Epithelial cell of proximal tubule (primary cell): ENCODE measurements at places on chromosomes 6 and 20. TPM values are rescaled to one million over a fixed set of nuclear protein-coding genes. Genes with fewer than 3 reads are reported as not detected.

MANEA gene
- total RNA-seq, result 8.9 and 14.4 TPM in 2 replicates

IL20RA gene
- 0.22 TPM in 1 of 2 replicates, not detected in the other for total RNA-seq

GABRR2 gene
- 0.12 and 0.14 TPM in 2 replicates for total RNA-seq

OPN5 gene
- not detected in 2 replicates for total RNA-seq

C20orf141 gene
- 1.1 TPM in 1 of 2 replicates, not detected in the other for total RNA-seq

UNC5CL gene
- 0.58 and 2.2 TPM in 2 replicates for total RNA-seq

R3HDML gene
- total RNA-seq, result not detected in 2 replicates

COL10A1 gene
- total RNA-seq, result not detected in 2 replicates

SAMD3 gene
- total RNA-seq, result not detected in 2 replicates

COL9A3 gene
- 2.8 and 4.6 TPM in 2 replicates for total RNA-seq

TFB1M gene
- total RNA-seq, result 19.3 and 27.5 TPM in 2 replicates

ARFRP1 gene
- total RNA-seq, result 42.1 and 49.0 TPM in 2 replicates

VIP gene
- not detected in 2 replicates for total RNA-seq

TSBP1 gene
- total RNA-seq, result not detected in 2 replicates

MYLK2 gene
- total RNA-seq, result under 0.01 TPM in 1 of 2 replicates, not detected in the other

SLC22A7 gene
- not detected in 2 replicates for total RNA-seq

TXLNB gene
- total RNA-seq, result not detected in 2 replicates

CEP85L gene
- total RNA-seq, result 2.2 and 3.3 TPM in 2 replicates

LY6G6F gene
- not detected in 2 replicates for total RNA-seq

TTLL9 gene
- total RNA-seq, result not detected in 2 replicates

KHDC3L gene
- total RNA-seq, result not detected in 2 replicates

OPRL1 gene
- total RNA-seq, result 0.06 and 0.36 TPM in 2 replicates

LRRC1 gene
- total RNA-seq, result 8.5 and 9.3 TPM in 2 replicates

PPIL4 gene
- total RNA-seq, result 20.9 and 33.0 TPM in 2 replicates

GMDS gene
- total RNA-seq, result 17.9 and 22.1 TPM in 2 replicates

JAG1 gene
- 26.3 and 42.8 TPM in 2 replicates for total RNA-seq

ZBTB46 gene
- 0.58 and 0.72 TPM in 2 replicates for total RNA-seq

DSP gene
- 47.4 and 80.1 TPM in 2 replicates for total RNA-seq

ADGB gene
- total RNA-seq, result not detected in 2 replicates

BAG2 gene
- 8.2 and 20.4 TPM in 2 replicates for total RNA-seq

PKIB gene
- total RNA-seq, result 23.2 and 48.5 TPM in 2 replicates

BTNL2 gene
- total RNA-seq, result 0.63 TPM in 1 of 2 replicates, not detected in the other

TBXT gene
- not detected in 2 replicates for total RNA-seq

HRH3 gene
- not detected in 2 replicates for total RNA-seq

CLDN20 gene
- not detected in 2 replicates for total RNA-seq

SNX3 gene
- 102 and 118 TPM in 2 replicates for total RNA-seq

FOXC1 gene
- total RNA-seq, result 18.6 and 27.7 TPM in 2 replicates

SULF2 gene
- total RNA-seq, result 11.2 and 20.4 TPM in 2 replicates

AURKA gene
- total RNA-seq, result 83.9 and 116 TPM in 2 replicates

RAB32 gene
- total RNA-seq, result 94.8 and 152 TPM in 2 replicates

CST8 gene
- total RNA-seq, result not detected in 2 replicates

DEFB128 gene
- total RNA-seq, result not detected in 2 replicates

TRIM31 gene
- total RNA-seq, result not detected in 2 replicates

PXDC1 gene
- total RNA-seq, result 36.4 and 37.6 TPM in 2 replicates

ADGRF5 gene
- 0.06 and 0.14 TPM in 2 replicates for total RNA-seq

SLC13A3 gene
- total RNA-seq, result 1.2 and 1.6 TPM in 2 replicates

C6orf163 gene
- 0.58 TPM in 1 of 2 replicates, not detected in the other for total RNA-seq

ASIP gene
- not detected in 2 replicates for total RNA-seq

LINC00237 gene
- total RNA-seq, result not detected in 2 replicates

IL17F gene
- total RNA-seq, result not detected in 2 replicates

TSHZ2 gene
- total RNA-seq, result 0.06 TPM in 1 of 2 replicates, not detected in the other

MPIG6B gene
- not detected in 2 replicates for total RNA-seq

SLC12A5 gene
- total RNA-seq, result not detected in 2 replicates

CAP2 gene
- total RNA-seq, result 5.5 and 12.7 TPM in 2 replicates

HSPA1L gene
- 0.29 and 0.35 TPM in 2 replicates for total RNA-seq

SIRPB2 gene
- 0.29 TPM in 1 of 2 replicates, not detected in the other for total RNA-seq

SLC29A1 gene
- 47.6 and 78.6 TPM in 2 replicates for total RNA-seq

PNPLA1 gene
- not detected in 2 replicates for total RNA-seq

PDE10A gene
- total RNA-seq, result 6.9 TPM in 2 replicates

GNRH2 gene
- not detected in 2 replicates for total RNA-seq
